EH (cell line): ENCODE measurements at places on chromosomes 13 and 19.

DNA sequence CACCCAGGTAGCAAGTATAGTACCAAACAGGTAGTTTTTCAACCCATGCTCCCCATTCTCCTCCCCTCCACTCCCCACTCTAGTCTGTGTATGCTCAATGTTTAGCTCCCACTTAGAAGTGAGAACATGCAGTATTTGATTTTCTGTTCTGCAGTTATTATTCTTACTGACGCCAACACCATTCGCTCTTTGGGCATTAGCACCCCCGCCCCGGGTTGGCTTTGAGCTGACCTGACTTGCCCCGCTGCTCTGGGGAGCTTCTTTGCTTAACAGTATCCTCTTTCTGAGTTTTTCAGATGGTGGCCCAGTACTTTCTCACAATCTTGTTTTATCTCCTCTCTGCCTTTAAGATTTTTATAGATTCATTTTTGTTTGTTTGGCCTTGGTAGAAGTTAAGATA is 138.7 kb downstream of the CRYL1 start:
- no peak for DNase-seq

DNA sequence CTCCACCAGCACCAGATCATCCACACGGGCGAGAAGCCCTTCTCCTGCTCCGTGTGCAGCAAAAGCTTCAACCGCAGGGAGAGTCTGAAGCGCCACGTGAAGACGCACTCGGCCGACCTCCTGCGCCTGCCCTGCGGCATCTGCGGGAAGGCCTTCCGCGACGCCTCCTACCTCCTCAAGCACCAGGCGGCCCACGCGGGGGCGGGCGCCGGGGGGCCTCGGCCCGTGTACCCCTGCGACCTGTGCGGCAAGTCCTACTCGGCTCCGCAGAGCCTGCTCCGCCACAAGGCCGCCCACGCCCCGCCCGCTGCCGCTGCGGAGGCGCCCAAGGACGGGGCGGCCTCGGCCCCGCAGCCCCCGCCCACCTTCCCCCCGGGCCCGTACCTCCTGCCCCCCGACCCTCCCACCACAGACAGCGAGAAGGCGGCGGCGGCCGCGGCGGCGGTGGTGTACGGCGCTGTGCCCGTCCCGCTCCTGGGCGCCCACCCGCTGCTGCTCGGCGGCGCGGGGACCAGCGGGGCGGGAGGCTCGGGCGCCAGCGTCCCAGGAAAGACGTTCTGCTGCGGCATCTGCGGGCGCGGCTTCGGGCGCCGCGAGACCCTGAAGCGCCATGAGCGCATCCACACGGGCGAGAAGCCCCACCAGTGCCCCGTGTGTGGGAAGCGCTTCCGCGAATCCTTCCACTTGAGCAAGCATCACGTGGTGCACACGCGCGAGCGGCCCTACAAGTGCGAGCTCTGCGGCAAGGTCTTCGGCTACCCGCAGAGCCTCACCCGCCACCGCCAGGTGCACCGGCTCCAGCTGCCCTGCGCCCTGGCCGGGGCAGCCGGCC is 9.4 kb downstream of the ZNF784 start:
- DNase-seq, result no peak

DNA sequence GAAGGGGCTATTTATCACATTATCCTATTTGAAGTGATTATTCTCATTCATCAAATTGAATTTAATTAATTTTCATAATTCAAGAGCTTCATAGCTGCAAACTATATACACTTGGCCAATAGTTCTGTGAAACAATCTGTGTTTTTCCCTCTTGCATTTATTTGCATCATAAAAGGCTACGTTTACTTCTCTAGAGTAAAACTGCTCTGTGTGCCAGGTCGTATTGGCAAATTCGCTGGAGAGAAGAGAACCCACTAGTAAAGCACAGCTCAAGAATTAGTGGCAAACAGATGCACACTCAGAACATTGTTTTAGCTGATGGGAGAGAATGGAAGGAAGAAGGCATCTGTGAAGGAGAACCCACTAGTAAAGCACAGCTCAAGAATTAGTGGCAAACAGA is 81.8 kb downstream of the CYSLTR2 start:
- DNase-seq, result no peak

- DNase-seq, result no peak
Observed at GRCh38 chr13:106467427-106468122, 67.9 kb downstream of the EFNB2 start.

- DNase-seq, result no peak
Observed at GRCh38 chr19:31961191-31961590, 384.2 kb upstream of the ZNF507 start.

DNA sequence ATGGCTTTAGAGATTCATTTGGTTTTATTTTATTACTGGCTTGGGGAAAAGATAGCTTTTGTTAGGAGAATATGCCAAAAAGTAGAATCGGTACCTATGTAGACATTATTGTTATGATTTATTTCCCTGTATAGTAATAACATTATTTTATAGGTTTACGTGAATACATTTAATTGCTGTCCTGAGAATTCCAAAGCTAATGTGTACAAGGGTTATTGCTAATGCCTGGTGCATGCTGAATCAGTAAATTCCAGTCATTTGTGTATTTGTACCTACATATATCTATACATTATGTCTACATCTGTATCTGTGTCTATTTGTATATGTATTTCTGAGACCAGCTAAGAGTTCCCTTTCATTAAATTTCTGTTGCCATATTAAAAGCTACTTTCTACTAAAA is 550.9 kb downstream of the GPC6 start:
- no peak for DNase-seq

GRCh38 chr19:30898353-30899103 is 450.7 kb downstream of the TSHZ3 start:
- DNase-seq, result no peak

- peak; percentile 94 for DNase-seq
Observed at GRCh38 chr19:5718579-5719273, 1.2 kb downstream of the LONP1 start.

DNA sequence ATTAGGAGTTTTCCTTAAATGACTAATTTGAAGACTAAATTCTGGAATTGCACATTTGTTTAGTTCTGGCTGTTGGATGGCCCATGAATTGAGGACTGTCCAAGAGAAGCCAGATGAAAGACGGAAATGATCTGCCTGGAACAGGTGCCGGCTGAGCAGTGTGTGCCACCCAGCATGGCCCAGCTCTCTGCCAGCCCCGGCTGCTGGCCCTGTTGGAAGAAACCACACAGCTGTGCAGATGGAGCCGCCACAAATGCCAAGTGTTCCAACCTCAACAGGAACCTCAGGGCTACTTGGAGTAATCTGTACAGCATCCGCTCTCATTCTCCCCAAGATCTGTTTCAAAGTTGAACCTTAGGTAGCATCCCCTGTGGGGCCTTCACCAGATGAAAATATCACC is 67.0 kb upstream of the STARD13 start:
- no peak for DNase-seq

DNA sequence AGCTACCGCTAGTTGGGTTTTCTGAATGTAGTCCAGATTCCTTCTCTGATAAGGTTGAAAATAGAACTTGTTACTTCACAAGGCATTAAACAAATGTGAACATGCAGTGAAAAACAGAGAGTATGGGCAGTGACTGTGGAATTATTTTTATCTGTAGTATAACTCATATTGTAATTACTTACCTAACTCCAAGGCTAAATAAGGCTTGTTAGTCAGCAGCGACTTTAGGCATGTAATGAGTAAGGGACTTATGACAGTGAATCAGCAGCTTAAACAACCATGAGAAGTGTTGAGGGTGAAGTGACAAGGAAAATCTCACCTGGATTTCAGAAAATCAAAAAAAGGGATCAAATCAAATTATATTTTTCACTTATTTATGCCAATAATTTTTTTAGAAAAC is 1719.5 kb upstream of the MIR17HG start:
- DNase-seq, result no peak
